Endothelial cell of umbilical vein (primary cell): ENCODE measurements at places on chromosomes 1 and 21. TPM values are rescaled to one million over a fixed set of nuclear protein-coding genes. Genes with fewer than 3 reads are reported as not detected.

GRCh38 chr1:247111700-247112478, 7.7 kb upstream of the ZNF669 start:
- no peaks in the 10 kb centered on the region for H3K36me3 ChIP-seq
- H3K27ac ChIP-seq = no peak overlapping the region
- H3K4me3 ChIP-seq = peak overlapping the region; percentile 38
- peak; percentile 22 for DNase-seq
- no peaks in the 10 kb centered on the region for H3K4me1 ChIP-seq

- no peak overlapping the region for H3K4me3 ChIP-seq
- peaks cover 30% of the 10 kb centered on the region for H3K4me1 ChIP-seq
- H3K36me3 ChIP-seq = no peaks in the 10 kb centered on the region
- no peak for DNase-seq
Observed at GRCh38 chr21:29176471-29177120, 46.2 kb downstream of the MAP3K7CL start.

- no peak overlapping the region for H3K27ac ChIP-seq
- no peaks in the 10 kb centered on the region for H3K36me3 ChIP-seq
- DNase-seq = no peak
- H3K27me3 ChIP-seq = no peaks in the 10 kb centered on the region
- H3K4me3 ChIP-seq = no peak overlapping the region
- peaks cover 3% of the 10 kb centered on the region for H3K4me1 ChIP-seq
Observed at GRCh38 chr1:42006093-42006492, 87.4 kb upstream of the HIVEP3 start.

DNA sequence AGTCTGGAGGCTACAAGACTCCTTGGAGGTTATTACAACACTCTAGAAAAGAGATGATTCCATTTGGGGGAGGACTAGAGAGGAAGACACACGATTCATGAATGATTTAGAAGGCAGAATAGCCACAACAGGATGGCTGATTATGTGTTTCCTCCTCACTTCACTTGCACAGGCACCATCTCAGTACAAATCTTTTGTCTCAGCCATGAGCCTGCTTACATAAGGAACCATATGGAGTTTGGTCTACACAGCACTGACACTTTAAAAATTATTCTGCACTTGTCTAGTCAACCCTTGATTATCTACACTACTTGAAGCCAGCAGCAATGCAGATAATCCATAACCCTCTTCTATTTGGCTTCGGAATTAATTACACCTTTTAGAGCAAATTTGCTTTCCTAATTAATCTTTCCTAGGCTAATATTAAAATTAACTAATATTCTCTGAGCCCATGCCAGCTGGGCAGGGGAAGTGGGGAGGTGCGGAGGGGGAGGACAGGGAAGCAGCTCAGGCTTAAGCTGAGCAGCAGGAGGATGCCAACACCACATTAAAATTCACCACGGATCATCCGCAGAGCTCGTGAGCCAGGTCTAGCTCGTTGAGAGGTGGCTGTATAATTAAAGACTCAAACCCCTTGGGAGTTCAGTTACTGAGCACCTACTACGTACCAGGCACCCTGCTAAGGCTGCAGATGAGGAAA, 3.2 kb upstream of the LEMD1 start:
- no peak for DNase-seq
- H3K27ac ChIP-seq = no peak overlapping the region
- H3K4me1 ChIP-seq = no peaks in the 10 kb centered on the region
- H3K36me3 ChIP-seq = no peaks in the 10 kb centered on the region

DNA sequence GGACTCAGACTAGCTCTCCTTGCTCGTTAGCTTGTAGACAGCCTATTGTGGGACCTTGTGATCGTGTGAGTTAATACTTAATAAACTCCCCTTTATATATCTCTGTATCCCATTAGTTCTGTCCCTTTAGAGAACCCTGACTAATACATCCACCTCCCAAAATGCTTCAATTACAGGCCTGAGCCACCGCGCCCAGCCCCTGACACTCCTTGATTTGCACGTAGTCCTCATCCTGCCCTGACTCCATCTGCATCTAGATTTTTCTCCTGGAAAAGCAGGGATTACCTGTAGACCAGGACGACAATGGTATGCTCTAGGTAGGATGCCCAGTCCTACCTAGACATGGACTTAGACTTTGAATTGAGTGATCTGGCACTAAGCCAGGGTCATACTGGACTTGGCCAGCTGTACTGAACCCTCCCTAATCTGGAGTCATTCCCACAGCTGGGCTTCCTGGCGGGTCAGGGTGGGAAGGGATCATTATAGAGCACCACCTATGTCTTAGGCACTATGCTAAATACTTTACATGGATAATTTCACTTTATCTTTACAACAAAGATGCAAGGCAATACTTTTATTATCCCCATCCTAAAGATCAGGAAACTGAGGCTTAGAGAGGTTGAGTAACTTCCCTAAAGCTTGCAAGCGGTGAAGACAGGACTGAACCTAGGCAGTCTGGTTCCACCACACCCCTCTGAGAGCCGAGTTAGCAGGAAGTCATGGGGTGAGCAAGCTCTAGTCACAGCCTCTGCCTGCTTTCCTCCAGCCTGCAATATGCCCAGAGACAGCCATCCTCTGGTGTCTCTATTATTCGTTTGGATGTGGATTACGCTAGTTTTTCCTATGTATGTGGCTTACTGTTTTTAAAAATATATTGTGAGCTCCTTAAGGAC, 89.4 kb downstream of the DTL start:
- no peaks in the 10 kb centered on the region for H3K4me1 ChIP-seq
- no peak overlapping the region for H3K4me3 ChIP-seq
- no peak overlapping the region for H3K27ac ChIP-seq
- no peaks in the 10 kb centered on the region for H3K27me3 ChIP-seq

DNA sequence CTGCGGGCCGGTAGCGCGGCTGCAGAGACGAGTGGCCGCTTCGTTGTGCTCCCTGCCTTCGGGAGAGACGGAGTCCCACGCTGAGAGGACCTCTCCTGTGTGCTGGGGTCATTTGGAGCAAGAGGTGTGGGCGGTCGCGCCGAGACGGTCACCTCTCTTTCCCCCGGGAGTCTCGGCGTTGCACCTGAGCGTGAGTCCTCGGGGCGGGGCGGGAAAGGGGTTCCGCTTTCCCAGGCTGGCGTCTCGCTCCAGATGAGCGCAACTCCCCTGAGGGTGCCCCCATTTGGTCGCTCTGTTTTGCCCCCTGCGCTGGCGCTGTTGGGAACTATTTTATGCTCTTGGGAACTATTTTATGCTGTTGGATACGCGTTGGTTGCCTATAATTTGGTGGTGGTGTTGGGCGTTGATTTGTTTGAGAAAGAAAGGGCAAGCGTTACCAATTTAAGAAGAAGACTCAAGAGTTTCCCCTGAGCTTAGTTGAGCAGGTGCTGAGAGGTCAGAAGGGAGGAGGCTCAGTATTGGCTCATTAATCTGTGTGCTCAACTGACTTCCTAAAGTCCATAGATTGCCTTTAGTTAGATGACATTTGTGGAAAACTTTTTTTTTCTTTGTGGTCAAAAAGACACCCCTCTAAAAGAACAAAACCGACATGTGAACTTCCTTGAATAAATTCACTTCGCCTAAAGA, 683 bp downstream of the LRRC8B start:
- peak; percentile 48 for DNase-seq
- H3K27me3 ChIP-seq = no peaks in the 10 kb centered on the region
- H3K4me3 ChIP-seq = peak overlapping the region; percentile 88

DNA sequence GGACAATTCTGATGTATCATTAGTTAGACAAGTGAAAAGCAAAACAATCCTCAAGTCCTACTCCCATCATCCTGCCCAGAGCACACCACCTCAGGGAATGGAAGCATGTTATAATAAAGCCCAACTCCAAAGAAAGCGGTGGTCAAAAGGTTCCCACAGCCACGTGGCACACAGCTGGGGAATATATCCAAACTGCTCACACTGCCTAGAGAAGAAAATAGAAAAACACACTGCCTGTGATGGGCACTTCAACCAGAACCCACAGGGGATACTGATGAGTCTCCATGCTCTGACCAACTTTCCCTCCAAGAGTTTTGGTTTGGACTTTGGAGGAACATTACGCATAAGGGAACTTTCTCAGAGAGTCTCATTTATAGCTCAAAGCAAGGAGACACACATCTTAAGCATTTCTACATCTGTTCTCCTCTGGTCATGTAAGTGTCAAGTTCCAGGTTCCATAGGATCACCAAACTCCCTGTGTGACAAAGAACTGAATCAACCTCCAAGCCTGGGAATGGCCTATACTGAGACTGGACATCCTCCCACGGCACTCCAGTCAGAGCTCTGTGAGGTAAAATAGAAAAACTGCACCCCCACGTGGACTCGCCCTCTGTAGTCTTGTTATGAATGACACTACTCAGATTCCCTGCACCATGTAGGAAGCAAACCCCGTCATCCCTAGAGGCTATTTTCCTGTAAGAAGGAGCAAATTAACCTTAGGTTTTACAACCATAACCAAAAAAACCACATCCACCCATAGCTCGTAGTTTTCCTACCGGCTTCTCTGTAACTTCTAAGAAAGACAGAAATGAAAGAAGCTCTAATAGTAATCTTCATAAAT, 12.2 kb downstream of the DSTYK start:
- no peaks in the 10 kb centered on the region for H3K4me1 ChIP-seq
- no peaks in the 10 kb centered on the region for H3K27me3 ChIP-seq
- H3K36me3 ChIP-seq = no peaks in the 10 kb centered on the region
- H3K4me3 ChIP-seq = no peak overlapping the region
- no peak overlapping the region for H3K27ac ChIP-seq

DNA sequence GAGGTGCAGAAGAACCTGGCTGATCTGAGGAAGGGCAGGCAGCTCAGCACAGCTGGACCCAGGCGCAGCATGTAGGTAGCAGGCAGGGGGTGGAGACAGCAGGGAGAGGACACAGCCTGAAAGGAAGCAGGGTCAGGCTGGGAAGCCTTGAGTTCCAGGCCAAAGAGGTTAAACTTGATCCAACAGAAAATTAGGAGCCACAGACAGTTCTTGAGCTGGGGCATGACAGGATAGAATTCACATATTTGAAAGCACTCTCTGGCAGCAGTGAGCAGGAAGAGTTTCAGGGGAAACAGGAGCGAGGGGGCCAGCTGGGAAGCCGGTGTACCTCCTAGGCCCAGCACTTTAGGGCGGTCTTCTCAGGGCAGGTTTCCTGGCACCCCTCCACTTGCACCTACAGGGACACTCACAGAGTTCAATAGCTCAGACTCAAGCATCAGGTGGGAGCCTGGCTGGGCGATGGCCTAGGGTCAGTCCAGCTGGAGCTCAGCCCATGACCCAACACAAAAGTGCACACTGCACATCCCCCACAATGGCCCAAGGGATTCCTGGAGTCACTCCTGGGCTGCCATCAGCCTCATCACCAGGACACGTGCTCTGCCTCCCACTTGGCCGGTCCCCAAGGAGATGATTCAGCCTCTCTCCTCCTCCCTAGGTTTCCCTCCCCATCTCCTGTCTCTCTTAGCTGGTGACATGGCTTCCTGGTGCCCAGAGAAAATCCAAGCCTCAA, 22.7 kb downstream of the MATN1 start:
- H3K4me3 ChIP-seq = no peak overlapping the region
- no peaks in the 10 kb centered on the region for H3K36me3 ChIP-seq
- H3K4me1 ChIP-seq = no peaks in the 10 kb centered on the region
- no peak overlapping the region for H3K27ac ChIP-seq

Gene STUM
- total RNA-seq = not detected in 2 replicates

DNA sequence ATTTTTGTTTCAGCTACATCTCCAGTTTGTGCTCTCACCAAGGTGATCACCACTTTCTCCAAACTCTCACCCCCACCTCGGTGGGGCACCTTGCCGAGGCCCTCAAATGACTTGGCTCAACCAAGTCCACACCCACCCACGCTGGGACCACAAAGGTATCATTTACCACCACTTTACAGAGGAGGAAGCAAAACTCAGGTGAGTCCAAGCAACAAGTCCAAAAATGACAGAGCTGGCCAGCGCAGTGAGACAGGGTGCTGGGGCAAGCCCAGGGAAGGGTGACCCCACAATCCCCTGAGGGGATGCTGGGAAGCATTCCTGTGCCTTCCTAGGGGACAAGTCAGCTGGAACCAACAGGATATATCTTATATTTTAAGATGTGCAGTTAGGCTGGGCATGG, 24.7 kb downstream of the SSBP3 start:
- H3K4me1 ChIP-seq = peaks cover 18% of the 10 kb centered on the region
- no peak overlapping the region for H3K4me3 ChIP-seq
- peaks cover 4% of the 10 kb centered on the region for H3K36me3 ChIP-seq
- DNase-seq = no peak
- H3K27ac ChIP-seq = no peak overlapping the region

GRCh38 chr21:45588086-45588825, 46.0 kb upstream of the SLC19A1 start:
- no peaks in the 10 kb centered on the region for H3K36me3 ChIP-seq
- DNase-seq = no peak
- H3K4me1 ChIP-seq = peaks cover 7% of the 10 kb centered on the region
- peaks cover 10% of the 10 kb centered on the region for H3K27me3 ChIP-seq

- no peak overlapping the region for H3K4me3 ChIP-seq
- no peak for DNase-seq
- no peaks in the 10 kb centered on the region for H3K36me3 ChIP-seq
- H3K27me3 ChIP-seq = no peaks in the 10 kb centered on the region
- H3K4me1 ChIP-seq = no peaks in the 10 kb centered on the region
Observed at GRCh38 chr1:29461115-29461739, 224.9 kb downstream of the PTPRU start.

GRCh38 chr1:234866007-234866866, 256.3 kb upstream of the IRF2BP2 start:
- H3K4me1 ChIP-seq = peaks cover 43% of the 10 kb centered on the region
- no peaks in the 10 kb centered on the region for H3K36me3 ChIP-seq
- DNase-seq = peak; percentile 37
- no peaks in the 10 kb centered on the region for H3K27me3 ChIP-seq
- no peak overlapping the region for H3K4me3 ChIP-seq

DNA sequence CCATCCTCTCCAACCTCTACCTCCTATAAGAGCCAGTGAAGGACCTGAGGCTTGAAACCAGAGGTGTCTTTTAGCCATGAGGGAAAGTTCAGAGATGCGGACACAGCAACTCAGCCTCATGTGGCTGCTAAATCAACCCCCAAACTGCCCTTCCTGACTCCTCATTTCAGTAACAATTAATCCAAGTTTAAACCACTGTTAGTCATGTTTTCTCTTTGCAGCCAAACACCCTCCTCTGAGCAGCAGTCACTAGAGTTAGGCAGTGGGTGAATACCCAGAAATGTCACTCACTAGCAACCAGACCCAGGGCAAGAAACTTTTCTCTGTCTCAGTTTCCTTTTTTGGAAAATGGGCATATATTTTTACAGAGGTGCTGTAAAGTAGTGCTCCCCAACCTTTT, 71.2 kb downstream of the KCNJ15 start:
- H3K27me3 ChIP-seq = peaks cover 5% of the 10 kb centered on the region
- H3K4me3 ChIP-seq = no peak overlapping the region
- no peak overlapping the region for H3K27ac ChIP-seq
- H3K36me3 ChIP-seq = no peaks in the 10 kb centered on the region
- no peak for DNase-seq
- H3K4me1 ChIP-seq = no peaks in the 10 kb centered on the region
